NCI-H187 (cell line): ENCODE measurements at places on chromosomes 7 and 10.

GRCh38 chr7:135645296-135645904 lies 16.9 kb upstream of the STMP1 start:
- DNase-seq: no peak

GRCh38 chr10:79329529-79329928 lies 17.7 kb upstream of the PPIF start:
- no peak for DNase-seq

GRCh38 chr10:30509508-30509907 lies 75.5 kb downstream of the MAP3K8 start:
- DNase-seq: no peak

DNA sequence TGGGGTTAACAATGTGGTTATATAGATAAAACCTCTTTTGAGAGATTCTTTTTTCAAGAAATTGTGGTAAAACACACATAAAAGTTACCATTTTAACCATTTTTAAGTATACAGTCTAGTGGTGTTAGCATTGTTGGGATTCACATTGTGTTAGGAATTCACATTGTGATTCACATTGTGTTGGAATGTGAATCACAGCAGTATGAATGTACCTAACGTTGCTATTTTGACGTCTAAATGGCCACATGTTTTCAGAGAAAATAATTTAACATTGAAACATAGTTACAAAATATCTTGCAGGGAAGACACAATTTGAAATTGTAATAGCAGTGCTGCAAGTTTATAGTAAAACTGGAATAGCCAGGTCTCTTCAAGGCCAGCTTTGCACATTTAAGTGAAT lies 129.0 kb downstream of the BICC1 start:
- no peak for DNase-seq

DNA sequence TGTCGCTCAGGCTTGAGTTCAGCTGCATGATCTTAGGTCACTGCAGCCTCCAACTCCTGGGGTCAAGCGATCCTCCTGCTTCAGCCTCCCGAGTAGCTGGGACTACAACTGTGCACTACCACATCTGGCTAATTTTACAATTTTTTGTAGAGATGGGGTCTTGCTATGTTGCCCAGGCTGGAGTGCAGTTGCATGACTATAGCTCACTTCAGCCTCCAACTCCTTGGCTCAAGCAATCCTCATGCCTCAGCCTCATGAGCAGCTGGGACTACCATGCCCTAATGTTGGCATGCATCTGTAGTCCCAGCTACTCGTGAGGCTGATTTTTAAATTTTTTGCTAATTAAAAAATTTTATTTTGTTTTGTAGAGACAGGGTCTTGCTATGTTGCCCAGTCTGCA lies 101.9 kb upstream of the NPTX2 start:
- DNase-seq: no peak
